Fibroblast of lung (primary cell): ENCODE measurements at places on chromosomes 1 and 21.

DNA sequence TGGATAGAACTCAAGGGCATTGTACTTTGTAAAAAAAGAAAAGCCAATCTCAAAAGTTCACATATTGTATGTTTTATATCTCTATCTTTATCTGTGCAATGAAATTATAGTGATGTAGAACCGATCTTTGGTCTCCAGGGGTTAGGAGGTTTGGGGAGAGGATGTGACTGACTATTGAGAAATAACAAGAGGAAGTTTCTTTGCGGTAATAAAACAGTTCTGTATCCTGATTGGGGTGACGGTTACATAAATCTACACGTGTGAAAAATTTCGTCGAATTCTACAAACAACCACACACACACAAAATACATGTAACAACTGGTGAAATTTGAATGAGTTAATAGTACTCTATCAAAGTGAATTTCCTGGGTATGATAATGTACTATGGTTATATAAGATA lies 10.6 kb upstream of the OR2T33 start:
- no peak for DNase-seq

- DNase-seq, result no peak
These were observed 16.1 kb downstream of the RBM15 start for GRCh38 chr1:110355321-110355720.

DNA sequence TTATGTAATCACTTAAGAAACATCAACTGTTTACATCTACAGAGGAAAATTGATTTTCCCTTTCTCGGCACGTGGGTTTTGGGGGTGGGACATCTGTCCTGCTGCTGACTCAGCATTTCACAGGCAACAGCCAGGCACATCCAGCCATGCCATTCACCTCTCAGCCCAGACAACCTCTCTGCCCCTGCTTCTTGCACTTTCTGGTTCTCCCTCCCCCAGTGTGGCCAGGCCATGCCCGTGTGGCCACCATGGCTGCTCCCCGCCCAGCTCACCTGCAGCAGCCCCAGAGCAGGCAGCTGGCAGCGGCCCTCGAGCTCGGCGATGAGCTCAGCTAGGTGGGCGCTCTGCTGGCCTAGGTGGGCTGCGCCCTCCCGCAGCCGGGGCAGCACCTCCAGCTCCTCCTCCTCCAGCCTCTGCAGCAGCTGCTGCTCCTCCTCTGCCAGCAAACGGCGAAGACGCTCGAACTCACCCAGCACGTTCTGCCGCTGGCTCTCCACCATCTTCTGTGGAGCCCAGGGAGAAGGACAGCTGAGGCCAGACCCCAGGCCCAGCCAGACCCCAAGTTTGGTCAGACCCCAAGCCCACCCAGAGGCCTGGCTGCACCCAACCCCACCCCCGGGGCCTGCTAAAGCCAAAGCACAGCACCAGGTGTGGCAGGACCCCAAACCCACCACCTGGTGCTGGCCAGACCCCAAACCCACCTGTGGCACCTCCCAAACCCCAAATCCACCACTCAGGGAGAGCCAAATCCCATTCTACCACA lies 5.8 kb downstream of the TRIM11 start:
- DNase-seq, result no peak

- peak; percentile 24 for DNase-seq
These were observed 41.2 kb upstream of the CR1L start for GRCh38 chr1:207603777-207604176.

- DNase-seq, result no peak
These were observed 470.8 kb downstream of the AJAP1 start for GRCh38 chr1:5125208-5125607.
